ENCODE measurements at places on chromosomes 3 and 15.

GRCh38 chr15:98067339-98067738 is 106.8 kb downstream of the ARRDC4 start:
- no peak for DNase-seq
- H3K27ac ChIP-seq, result no peak overlapping the region
- H3K36me3 ChIP-seq, result no peaks in the 10 kb centered on the region
- no peaks in the 10 kb centered on the region for H3K4me1 ChIP-seq

- no peak overlapping the region for H3K27ac ChIP-seq
- no peaks in the 10 kb centered on the region for H3K4me1 ChIP-seq
- no peaks in the 10 kb centered on the region for H3K27me3 ChIP-seq
- H3K36me3 ChIP-seq, result no peaks in the 10 kb centered on the region
- DNase-seq, result no peak
Measured at GRCh38 chr3:171165983-171166382, 139.5 kb upstream of the SLC2A2 start.

GRCh38 chr15:39188930-39189329 is 391.9 kb upstream of the THBS1 start:
- H3K27ac ChIP-seq, result no peak overlapping the region
- H3K36me3 ChIP-seq, result no peaks in the 10 kb centered on the region
- H3K4me1 ChIP-seq, result no peaks in the 10 kb centered on the region
- H3K4me3 ChIP-seq, result no peak overlapping the region
- no peak for DNase-seq
- no peaks in the 10 kb centered on the region for H3K27me3 ChIP-seq

DNA sequence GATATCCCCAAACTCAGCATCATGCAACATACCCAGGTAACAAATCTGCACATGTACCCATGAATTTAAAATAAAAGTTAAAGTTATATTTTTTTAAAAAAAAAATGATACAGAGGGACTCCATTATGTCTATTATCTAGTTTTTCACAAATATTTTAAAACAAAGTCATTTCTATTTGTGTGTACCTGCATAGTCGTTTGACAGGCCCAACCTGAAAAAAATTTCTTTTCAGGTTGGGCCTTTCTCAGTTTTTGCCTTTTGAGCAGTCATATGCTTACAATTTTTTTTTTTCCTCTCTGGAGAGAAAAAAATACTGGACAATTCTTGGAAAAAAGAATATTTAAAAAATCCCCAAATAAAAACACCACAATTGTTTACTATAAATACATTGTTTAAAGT is 459.5 kb downstream of the FOXP1 start:
- H3K4me1 ChIP-seq, result peaks cover 3% of the 10 kb centered on the region
- no peaks in the 10 kb centered on the region for H3K36me3 ChIP-seq
- H3K4me3 ChIP-seq, result no peak overlapping the region
- H3K27ac ChIP-seq, result no peak overlapping the region

GRCh38 chr15:91562698-91563097 is 290.8 kb upstream of the SLCO3A1 start:
- no peaks in the 10 kb centered on the region for H3K4me1 ChIP-seq
- DNase-seq, result no peak
- no peak overlapping the region for H3K27ac ChIP-seq
- no peak overlapping the region for H3K4me3 ChIP-seq
- no peaks in the 10 kb centered on the region for H3K36me3 ChIP-seq

- no peak overlapping the region for H3K27ac ChIP-seq
- no peak overlapping the region for H3K4me3 ChIP-seq
- no peaks in the 10 kb centered on the region for H3K4me1 ChIP-seq
- DNase-seq, result no peak
Measured at GRCh38 chr3:108472001-108472591, 38.3 kb downstream of the MYH15 start.

- no peak for DNase-seq
- no peak overlapping the region for H3K4me3 ChIP-seq
- H3K27ac ChIP-seq, result no peak overlapping the region
- peaks cover 85% of the 10 kb centered on the region for H3K36me3 ChIP-seq
Measured at GRCh38 chr3:124860599-124860998, 26.6 kb downstream of the ITGB5 start.

DNA sequence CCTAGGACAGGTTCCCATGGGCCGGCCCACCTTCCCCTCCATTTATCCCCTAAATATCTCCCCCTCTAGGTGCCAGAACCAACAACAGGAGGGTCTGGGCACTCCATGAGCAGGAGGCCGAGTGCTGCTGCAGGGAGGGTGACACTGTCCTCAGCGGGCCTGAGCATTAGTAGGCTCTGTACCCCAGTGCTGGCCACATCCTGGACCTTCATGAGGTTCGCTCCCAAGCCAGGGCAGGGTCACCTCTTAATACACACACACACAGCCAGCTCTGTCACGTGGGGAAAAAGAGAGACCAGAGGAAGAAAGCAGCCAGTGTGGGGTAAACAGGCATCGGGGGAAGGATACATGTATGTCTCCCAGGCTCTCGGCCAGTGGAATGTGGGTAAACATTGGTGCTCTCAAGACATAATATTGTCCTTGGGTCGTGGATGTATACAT is 27.9 kb upstream of the SEMA3F start:
- no peak overlapping the region for H3K4me3 ChIP-seq
- no peak for DNase-seq
- H3K27ac ChIP-seq, result peak overlapping the region; percentile 61
- peaks cover 24% of the 10 kb centered on the region for H3K4me1 ChIP-seq

DNA sequence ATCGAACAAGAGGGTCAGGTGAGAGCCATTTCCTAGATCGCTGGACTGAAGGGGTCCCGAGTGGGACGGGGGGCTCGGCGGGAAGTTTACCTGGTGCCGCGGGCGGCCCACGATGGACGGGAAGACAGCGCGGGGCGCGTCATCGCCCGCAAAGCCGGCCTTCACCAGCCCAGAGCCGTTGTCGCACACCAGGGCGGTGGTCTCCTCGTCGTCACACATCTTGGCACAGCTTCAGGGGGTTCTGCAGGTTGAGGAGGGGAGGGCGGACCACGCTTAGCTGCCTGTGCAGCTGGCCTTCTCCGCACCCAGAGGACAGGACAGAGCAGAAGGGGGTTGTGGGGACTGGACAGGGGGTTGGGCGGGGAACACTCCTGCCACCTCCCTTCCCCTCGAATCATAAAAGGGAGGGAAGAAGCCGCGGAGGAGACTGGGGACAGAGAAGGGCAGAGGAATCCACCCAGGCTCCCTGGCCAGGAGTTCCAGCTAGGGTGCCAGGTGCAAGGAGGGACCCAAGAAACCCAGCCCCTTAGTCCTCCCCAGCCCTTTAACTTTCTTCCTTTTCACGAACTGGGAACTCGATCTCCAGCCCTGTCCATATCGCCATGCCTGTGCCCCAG is 651 bp downstream of the ACTC1 start:
- DNase-seq, result no peak
- H3K4me1 ChIP-seq, result peaks cover 5% of the 10 kb centered on the region
- H3K27me3 ChIP-seq, result peaks cover 37% of the 10 kb centered on the region
- no peak overlapping the region for H3K27ac ChIP-seq

GRCh38 chr15:50148362-50148963 is 29.4 kb upstream of the ATP8B4 start:
- no peaks in the 10 kb centered on the region for H3K27me3 ChIP-seq
- H3K4me1 ChIP-seq, result peaks cover 3% of the 10 kb centered on the region
- no peaks in the 10 kb centered on the region for H3K36me3 ChIP-seq
- peak; percentile 88 for DNase-seq
- no peak overlapping the region for H3K27ac ChIP-seq

DNA sequence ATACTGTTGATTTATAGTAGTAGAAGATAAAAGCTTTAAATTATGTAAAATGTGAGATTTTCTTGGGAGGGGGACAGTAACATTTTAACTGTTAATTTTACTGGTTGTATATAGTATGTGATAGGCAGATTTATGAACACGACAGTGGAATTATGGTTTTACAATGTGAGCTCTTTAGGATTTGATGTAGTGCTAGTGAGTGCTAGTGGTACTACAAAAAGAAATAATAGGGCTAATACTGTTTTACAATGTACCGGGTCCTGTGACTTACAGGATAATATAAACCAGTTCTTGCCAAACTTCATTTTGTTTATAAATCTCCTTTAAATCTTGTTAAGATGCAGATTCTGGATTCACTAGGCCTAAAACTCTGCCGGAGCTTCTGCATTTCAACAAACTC is 165.7 kb downstream of the TCF12 start:
- H3K27me3 ChIP-seq, result no peaks in the 10 kb centered on the region
- H3K27ac ChIP-seq, result no peak overlapping the region
- no peak overlapping the region for H3K4me3 ChIP-seq
- no peaks in the 10 kb centered on the region for H3K36me3 ChIP-seq
- DNase-seq, result no peak

GRCh38 chr3:45933591-45933990 is 9.7 kb upstream of the CXCR6 start:
- H3K4me1 ChIP-seq, result no peaks in the 10 kb centered on the region
- H3K27ac ChIP-seq, result no peak overlapping the region
- H3K36me3 ChIP-seq, result peaks cover 17% of the 10 kb centered on the region
- no peak overlapping the region for H3K4me3 ChIP-seq
- DNase-seq, result no peak
- H3K27me3 ChIP-seq, result no peaks in the 10 kb centered on the region

GRCh38 chr3:126308394-126309125 is 48.6 kb downstream of the KLF15 start:
- H3K36me3 ChIP-seq, result no peaks in the 10 kb centered on the region
- no peak overlapping the region for H3K27ac ChIP-seq
- no peaks in the 10 kb centered on the region for H3K4me1 ChIP-seq
- DNase-seq, result peak; percentile 51
- no peaks in the 10 kb centered on the region for H3K27me3 ChIP-seq

- no peaks in the 10 kb centered on the region for H3K4me1 ChIP-seq
- H3K4me3 ChIP-seq, result no peak overlapping the region
- no peaks in the 10 kb centered on the region for H3K36me3 ChIP-seq
Measured at GRCh38 chr15:95687061-95687460, 643.4 kb upstream of the NR2F2 start.

GRCh38 chr3:98952404-98952803 is 50.9 kb upstream of the DCBLD2 start:
- H3K36me3 ChIP-seq, result no peaks in the 10 kb centered on the region
- H3K4me1 ChIP-seq, result no peaks in the 10 kb centered on the region
- no peak overlapping the region for H3K27ac ChIP-seq
- no peak for DNase-seq
- no peak overlapping the region for H3K4me3 ChIP-seq
- H3K27me3 ChIP-seq, result no peaks in the 10 kb centered on the region

GRCh38 chr3:188529228-188529627 is 375.3 kb downstream of the LPP start:
- no peak overlapping the region for H3K27ac ChIP-seq
- no peak overlapping the region for H3K4me3 ChIP-seq
- peaks cover 45% of the 10 kb centered on the region for H3K36me3 ChIP-seq
- DNase-seq, result no peak
- H3K4me1 ChIP-seq, result no peaks in the 10 kb centered on the region

DNA sequence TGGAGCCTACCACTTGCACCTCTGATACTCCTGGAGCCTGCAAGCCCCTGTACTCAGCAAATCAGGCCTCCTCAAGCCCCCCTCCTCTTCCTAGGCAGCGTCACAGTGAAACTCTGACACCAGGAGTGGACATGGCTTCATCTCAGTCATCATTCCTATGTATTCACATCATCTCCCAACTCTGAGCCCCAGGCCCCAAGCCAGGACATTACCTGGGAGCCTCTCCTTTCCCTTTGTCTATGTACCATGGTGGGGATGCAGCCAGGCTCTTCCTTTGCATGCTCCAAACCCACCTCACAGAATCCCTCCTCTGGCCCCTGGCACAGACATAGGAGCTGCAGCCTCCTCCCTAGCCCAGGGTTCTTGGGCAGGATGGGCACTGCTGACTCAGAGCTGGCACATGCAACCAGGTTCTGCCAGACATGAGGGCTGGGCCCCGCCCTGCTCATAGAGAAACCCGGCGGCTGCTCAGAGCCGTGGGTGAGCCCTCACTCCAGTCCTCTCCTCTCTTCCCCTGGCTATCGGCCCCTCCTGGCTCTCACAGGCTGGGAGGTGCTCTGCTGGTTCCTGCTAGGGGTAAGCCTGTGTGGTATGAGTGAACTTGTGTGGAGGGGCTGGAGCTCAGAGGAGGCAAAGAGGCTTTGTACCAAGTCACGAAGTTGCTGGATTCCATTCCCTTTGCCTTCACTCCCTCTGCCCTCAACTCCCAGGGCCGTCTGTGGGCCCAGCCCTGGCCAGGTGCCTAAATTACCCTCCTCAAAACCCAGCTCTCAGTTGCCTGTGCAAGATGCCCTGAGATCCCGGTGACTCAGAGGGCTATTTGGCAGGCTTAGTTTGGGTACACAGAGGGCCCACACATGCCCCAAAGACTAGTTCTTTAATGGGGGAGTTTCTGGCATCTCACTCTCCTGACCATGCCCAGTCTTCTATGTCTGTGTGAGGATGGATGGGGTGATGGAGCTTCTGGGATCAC is 1.9 kb upstream of the PLCD1 start:
- no peak overlapping the region for H3K27ac ChIP-seq
- H3K27me3 ChIP-seq, result peaks cover 36% of the 10 kb centered on the region
- DNase-seq, result peak; percentile 56
- no peaks in the 10 kb centered on the region for H3K36me3 ChIP-seq
- H3K4me3 ChIP-seq, result no peak overlapping the region

- no peak overlapping the region for H3K4me3 ChIP-seq
- H3K4me1 ChIP-seq, result peaks cover 13% of the 10 kb centered on the region
Measured at GRCh38 chr15:40787344-40787841, 17.6 kb downstream of the C15orf62 start.

DNA sequence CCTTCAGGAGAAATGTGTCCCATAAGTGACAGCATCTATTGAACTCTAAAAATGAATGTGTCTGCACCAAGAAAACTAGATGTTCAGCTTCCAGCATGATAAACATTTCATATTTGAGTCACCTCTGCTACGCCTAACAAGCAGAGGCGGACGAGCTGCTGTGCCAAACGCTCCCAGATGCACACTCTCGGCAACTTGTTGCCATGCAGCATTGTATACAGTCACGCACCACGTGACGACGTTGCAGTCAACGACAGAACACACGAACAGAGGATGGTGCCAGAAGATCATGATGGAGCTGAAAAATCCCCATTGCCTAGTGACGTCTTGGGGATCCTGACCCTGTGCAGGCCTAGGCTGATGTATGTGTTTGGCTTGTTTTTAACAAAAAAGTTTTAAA is 137.5 kb downstream of the XXYLT1 start:
- peak overlapping the region; percentile 68 for H3K27ac ChIP-seq
- no peaks in the 10 kb centered on the region for H3K27me3 ChIP-seq
- H3K36me3 ChIP-seq, result peaks cover 9% of the 10 kb centered on the region
- no peak overlapping the region for H3K4me3 ChIP-seq

DNA sequence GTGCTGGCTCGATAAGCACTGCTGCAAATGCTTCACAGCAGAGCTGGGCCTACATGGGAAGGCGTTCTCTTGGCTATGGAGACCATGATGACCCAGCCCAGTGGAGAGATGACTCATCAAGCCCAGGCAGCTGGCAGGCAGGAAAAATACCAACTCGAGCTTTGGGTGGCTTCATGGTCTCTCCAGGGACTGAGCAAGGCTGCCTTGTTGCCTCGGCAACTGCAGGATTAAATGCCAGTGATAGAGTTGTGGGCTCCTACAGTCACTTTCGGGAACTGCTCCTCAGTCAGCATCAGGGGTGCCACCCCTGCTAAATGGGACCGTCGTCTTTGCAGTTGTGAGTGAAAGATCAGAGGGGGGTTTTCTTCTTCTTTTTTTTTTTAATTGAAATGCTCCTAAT is 54.6 kb upstream of the MYZAP start:
- H3K27me3 ChIP-seq, result no peaks in the 10 kb centered on the region
- peak; percentile 85 for DNase-seq
- peaks cover 5% of the 10 kb centered on the region for H3K4me1 ChIP-seq
- no peak overlapping the region for H3K27ac ChIP-seq
- H3K36me3 ChIP-seq, result peaks cover 95% of the 10 kb centered on the region

- H3K27ac ChIP-seq, result no peak overlapping the region
- H3K27me3 ChIP-seq, result no peaks in the 10 kb centered on the region
- H3K4me1 ChIP-seq, result peaks cover 27% of the 10 kb centered on the region
- no peak for DNase-seq
Measured at GRCh38 chr15:57550640-57551039, 41.1 kb upstream of the MYZAP start.

GRCh38 chr3:146747928-146748327 is 142.8 kb upstream of the PLSCR5 start:
- H3K4me1 ChIP-seq, result no peaks in the 10 kb centered on the region
- DNase-seq, result no peak
- H3K27ac ChIP-seq, result no peak overlapping the region

Data from endodermal cell (in vitro differentiated cells).